ENCODE measurements at places on chromosomes 7 and 10. TPM values are rescaled to one million over a fixed set of nuclear protein-coding genes. Genes with fewer than 3 reads are reported as not detected.
A peak's percentile ranks its signal among the peaks of the same experiment; 100 is the strongest.

GRCh38 chr10:119700321-119700954 lies 25.4 kb upstream of the INPP5F start:
- no peak for DNase-seq

The GBX1 gene
- not detected for total RNA-seq

The LLCFC1 gene
- not detected for total RNA-seq

The ZPBP gene
- total RNA-seq, result not detected

GRCh38 chr10:72730479-72730878 lies 38.5 kb downstream of the MCU start:
- DNase-seq, result peak; percentile 83

The CLEC5A gene
- total RNA-seq, result not detected

DNA sequence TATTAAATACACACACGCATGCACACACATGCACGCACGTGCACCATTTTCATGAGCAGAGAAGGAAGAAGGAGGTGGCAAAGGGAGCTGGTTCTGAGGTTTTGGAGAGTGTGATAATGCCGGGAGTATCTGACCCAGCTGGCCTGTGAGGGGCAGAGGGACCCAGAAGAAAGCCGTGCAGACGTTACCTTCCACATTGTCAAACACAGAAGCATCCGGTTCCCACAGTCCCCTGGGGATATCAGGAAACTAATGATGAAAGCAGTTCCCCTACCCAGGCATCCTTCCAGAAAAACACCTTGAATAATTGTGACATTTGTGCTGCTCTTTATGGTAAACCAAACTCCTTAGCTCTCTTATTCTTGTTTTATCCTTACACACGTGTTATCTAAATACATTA lies 85.7 kb upstream of the FAM180A start:
- no peak for DNase-seq

DNA sequence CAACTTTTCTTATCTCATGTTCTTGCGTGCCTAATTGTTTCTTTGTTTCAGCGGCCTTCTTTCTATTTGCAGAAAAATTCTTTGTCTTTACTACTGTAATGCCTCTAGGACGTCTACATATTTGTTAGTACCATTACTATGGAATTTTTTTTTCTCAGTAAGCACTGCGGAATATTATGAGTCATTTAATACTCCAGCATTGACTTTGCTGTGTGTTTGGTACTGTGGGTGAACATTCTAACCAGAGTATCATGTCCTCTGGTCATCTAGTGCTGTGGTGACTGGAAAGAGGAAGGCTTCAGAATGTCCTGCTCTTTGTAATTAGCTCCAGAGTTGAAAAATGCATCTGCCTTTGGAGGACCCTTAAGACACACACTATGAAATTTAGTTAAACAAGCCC lies 58.5 kb upstream of the FERD3L start:
- peak; percentile 18 for DNase-seq

GRCh38 chr10:27815261-27815660 lies 69.6 kb upstream of the MKX start:
- DNase-seq, result no peak

- DNase-seq, result no peak
These were observed 4.3 kb downstream of the EN2 start for GRCh38 chr7:155462163-155462735.

GRCh38 chr7:34755008-34755407 lies 97.0 kb downstream of the NPSR1 start:
- DNase-seq, result no peak

Measured in IMR-90 (cell line).